Renal cortical epithelial cell (primary cell): ENCODE measurements at places on chromosomes 3 and 15.
A peak's percentile ranks its signal among the peaks of the same experiment; 100 is the strongest.

- no peak for DNase-seq
Measured at GRCh38 chr15:70151462-70151861, 53.7 kb upstream of the TLE3 start.

DNA sequence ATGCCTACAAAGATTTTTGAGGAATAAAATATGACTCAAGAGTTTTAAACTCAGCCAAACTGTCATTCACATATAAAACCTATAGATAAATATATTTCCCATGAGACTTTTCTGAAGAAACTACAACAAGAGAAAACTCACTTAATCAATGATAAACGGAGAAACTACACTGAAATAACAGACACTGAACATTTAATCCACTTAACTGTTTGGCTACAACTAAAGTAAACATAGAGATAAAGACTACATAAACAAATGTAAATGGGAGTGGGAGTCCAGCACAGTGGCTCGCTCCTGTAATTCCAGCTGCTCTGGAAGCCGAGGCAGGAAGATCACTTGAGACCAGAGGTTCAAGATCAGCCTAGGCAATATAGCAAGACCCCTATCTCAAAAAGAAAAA is 79.2 kb downstream of the MEX3B start:
- DNase-seq, result no peak

GRCh38 chr3:168077091-168077490 is 18.6 kb downstream of the GOLIM4 start:
- no peak for DNase-seq

GRCh38 chr15:33009603-33010002 is 184.9 kb downstream of the FMN1 start:
- no peak for DNase-seq

DNA sequence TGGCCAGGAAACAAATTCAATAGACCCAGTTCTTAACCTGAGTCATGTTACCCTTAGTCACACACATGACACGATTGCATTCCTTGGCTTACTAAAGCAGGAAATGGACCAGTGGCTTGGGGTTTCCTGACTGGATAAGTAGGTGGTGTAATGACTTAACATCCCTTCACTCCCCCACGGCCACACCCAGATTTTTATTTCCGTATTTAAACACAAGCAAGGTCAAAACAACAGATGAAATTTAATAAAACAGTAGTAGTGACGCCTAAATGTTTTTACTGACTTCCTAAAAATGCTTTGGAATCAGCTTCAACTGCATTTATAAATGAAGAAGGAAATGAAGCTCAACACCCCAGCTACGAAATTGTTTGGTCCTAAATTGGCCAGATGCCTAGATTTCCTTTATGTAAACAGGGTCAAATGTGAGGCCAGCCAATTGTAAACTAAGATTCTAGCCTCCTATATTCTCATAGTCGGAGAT is 324.3 kb downstream of the CHST2 start:
- DNase-seq, result peak; percentile 100

- DNase-seq, result peak; percentile 4
Measured at GRCh38 chr3:46239301-46239938, 2.8 kb upstream of the CCR3 start.

DNA sequence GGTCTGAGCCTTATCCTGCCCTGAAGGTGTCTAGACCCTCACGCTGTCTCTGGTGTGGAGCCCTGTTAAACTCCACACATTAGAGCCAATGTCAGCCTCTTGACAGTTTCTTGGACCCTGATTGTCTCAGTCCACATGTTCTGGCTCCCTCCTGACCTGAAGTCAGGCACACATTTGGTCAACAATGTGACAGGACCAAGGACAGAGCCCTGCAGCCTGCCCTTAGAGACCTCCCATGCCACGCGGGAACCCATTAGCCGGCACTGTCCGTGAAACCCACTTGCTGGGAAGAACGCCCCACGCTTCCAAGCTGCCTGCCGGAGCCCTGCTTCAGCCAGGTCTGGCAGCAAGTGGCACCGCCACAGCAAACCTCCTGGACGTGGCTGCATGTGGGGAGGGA is 162.7 kb upstream of the LINGO1 start:
- DNase-seq, result no peak

- no peak for DNase-seq
Measured at GRCh38 chr3:125959317-125960065, 9.5 kb upstream of the ROPN1B start.

DNA sequence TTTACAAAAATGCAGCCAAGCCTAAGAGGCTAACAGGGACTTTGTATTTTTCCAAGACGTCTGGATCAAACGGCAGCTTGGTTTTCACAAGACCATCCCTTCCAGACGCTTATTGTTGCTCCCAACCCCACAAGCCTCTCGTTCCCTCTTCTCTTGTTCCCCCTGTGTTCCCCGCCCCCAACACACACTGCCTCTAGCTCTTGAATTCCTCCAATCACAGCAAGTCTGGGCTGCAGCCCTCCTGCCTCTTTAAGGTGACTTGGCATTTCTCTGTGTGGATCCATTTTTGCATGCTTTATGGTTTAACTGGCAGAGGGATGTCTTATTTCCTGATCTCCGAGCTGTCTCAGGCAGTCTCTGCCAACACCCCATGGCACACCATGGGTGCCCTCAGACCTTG is 182.2 kb downstream of the ABHD5 start:
- DNase-seq, result no peak

GRCh38 chr3:71444028-71444860 is 139.3 kb downstream of the FOXP1 start:
- peak; percentile 51 for DNase-seq

GRCh38 chr15:66198757-66199156 is 54.8 kb downstream of the MEGF11 start:
- no peak for DNase-seq

GRCh38 chr3:72203613-72204349 is 418.8 kb upstream of the PROK2 start:
- DNase-seq, result no peak

DNA sequence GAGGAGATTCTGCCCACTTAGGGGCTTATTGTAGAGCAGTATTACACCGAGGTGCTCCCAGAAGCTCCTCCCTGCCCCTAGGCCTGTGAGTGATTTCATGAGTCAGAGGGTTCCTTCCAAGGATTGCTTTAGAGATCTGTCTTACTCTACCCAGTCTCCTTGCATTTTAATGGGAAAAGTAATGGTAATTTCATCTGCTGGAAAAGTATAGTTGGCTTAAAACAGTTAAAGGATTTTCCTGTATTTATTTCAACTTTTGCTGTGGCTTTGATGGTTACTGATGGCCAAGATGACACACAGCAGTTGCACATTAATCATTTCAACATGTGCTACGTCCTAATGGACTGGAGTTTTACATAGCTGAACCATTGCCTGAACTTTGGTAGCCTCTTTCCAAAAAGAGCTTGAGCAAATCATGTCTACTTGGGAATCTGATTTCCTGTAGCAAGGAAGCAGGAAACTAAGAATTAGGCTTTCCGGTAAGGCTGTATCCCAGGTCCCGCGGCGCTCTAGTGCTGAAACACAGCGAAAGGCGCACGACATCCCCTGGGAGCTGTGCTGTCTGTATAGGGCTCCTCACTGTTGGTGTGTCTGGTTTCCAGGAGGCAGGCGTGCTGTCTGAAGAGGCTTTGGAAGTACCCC is 9.2 kb upstream of the PGPEP1L start:
- DNase-seq, result peak; percentile 63

- DNase-seq, result no peak
Measured at GRCh38 chr15:73355612-73356265, 13.0 kb downstream of the HCN4 start.

DNA sequence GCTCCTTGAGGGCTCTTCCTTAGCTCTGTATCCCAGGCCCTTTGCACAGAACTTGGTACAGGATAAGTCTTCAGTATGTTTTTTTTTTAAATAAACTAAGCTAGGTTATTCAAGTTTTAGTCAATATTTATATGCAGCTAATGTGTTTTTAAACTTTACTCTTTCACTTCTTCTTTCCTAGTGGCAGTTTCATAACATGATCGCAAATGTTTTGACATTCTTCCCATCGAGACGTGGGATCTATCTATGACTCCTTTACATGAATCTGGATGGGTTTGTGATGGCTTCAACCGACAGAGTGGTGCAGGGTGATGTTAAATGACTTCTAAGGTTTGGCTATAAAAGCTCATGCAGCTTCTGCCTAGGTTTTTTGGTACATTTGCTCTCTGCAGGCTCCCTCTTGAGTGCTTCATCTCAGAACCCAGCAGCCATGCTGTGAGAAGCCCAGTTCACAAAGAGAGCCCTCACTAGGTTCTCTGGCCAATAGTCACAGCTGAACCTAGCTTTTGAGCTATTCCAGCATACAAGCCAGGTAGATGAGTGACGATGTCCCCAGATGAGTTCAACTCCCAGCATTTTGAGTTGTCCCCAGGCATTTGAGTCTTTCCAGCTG is 13.5 kb upstream of the MECOM start:
- no peak for DNase-seq

DNA sequence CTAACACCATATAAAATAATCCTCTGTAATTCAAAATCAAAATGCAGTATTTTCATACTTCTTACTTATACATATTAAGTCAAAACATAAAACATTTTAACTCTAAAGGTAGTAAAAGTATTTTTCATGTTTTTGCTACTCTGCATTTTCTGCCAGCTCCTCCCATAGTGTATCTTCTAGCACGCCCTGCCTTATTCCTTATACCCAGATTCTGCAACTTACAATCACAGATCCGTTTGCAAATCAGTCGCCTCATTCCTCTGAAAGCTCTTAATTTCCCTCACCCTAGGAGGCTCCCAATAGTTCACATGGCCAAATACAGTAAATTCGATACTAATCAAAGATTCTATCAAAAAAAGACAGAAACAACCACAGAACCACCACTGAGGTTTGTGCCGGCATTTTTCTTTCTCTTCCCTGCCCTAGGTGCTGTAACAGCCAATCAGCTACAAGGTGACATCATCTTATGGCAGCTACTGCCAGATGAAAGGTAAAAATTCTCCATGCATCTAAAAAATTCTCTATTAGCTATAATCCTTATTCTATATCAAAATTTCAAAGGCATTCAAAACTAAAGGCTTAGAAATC is 72.9 kb downstream of the CLASP2 start:
- peak; percentile 53 for DNase-seq

DNA sequence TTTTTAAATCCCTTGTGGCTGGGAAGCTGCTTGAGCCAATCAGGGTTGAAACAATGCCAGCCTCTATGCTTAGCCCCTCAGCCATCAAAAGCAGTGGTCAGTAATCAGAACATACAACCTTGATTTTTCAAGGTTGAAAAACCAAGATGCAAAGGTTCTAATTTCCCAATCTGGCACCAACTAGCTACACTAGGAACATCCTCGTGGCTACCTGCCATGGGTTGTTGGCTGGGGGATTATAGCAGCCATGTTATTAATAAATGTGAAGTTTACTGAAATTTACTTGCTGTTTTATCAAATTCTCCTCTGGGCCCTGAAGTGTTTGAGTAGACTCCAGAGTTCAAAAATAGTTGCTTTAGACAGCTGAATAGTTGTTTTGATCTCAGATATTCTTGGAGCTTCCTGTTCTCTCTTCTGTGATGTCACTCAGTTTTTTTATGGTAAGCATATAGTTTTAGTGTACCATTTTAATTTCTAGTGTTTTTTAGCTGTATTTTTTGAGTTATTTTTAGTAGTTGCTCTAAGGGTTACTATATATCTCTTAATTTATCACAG is 31.9 kb downstream of the PCCB start:
- no peak for DNase-seq

- peak; percentile 89 for DNase-seq
Measured at GRCh38 chr3:64344721-64345207, 119.5 kb upstream of the PRICKLE2 start.

- no peak for DNase-seq
Measured at GRCh38 chr3:14412831-14413380, 10.5 kb downstream of the SLC6A6 start.

GRCh38 chr3:171307046-171307585 is 153.1 kb downstream of the TNIK start:
- DNase-seq, result no peak

DNA sequence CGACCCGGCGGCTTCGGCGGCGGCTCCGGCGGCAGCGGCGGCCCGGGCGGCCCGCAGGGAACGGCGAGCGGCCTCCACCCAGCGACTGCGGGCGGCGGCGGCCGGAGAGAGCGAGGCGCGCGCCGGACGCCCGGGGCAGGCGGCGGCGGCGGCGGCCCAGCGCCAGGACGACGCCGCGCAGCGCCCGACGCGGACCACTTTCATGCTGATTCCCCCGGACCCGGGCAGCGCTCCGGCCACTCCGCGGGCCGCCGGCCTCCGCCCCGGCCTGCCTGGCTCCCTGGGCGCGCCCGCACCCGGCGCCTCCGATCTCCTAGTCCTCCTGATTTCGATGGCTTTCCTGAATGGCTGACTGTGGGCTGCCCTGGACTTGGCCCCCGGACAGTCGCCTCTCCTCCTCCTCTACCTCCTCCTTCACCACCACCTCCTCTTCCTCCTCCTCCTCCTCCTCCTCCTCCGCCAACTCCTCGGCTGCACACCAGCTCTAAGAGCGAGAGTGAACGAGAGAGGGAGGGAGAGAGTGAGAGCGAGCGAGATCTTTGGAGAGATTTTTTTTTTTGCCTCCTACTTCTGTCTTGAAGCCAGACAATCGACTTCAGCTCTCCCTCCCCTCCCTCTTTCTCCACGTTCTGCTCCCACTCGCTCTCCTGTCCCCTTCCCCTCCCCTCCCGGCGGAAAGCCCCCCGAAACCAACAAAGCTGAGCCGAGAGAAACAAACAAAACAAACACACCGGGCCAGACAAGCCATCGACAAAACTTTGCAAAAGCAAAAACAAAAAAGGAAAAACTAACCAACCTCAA is 844 bp downstream of the NR2F2 start:
- DNase-seq, result no peak

- no peak for DNase-seq
Measured at GRCh38 chr15:81181220-81181619, 15.5 kb upstream of the IL16 start.

- DNase-seq, result peak; percentile 8
Measured at GRCh38 chr3:138835397-138835757, 649 bp upstream of the PIK3CB start.
